ENCODE measurements at places on chromosomes 6 and 20.

DNA sequence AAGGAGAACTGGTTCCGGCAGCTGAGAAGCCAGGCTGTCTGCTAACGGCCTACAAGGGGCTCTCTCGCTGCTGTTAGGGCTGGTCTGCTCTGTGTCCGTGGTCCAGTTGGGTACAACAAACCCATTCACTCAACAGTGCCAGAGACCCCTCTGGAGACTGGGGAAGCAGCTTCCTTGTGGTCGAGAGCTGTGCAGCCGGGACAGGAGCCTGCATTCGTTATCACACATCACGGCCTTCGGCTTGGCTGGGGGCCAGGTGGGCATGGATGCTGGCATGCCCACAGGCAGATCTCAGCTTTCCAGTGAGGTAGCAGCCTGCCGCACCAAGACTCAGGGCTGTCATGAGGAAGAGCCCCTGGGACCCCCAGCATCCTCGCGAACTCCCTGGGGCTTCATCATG lies 124.7 kb downstream of the PREX1 start:
- DNase-seq = no peak

DNA sequence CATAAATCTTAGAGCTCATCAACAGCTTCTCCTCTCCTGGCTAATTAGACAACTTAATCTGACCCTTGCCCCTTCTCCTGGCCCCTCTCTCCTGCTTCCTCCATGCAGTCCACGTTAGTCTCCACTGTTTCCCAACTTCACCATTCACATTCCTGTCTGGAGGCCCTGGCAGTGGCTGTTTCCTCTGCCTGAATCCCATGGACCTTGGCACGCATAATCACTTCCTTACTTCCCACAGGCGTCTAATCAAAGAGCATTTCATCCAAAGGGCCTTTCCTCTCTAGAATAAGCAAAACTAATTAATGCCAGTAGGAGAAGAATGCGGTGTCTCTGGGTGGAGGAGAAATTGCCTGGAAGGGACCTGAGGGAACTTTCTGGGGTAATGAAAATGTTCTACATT lies 16.4 kb upstream of the XRN2 start:
- DNase-seq = no peak

- DNase-seq = no peak
These were observed 31.0 kb upstream of the NTSR1 start for GRCh38 chr20:62677678-62678077.

DNA sequence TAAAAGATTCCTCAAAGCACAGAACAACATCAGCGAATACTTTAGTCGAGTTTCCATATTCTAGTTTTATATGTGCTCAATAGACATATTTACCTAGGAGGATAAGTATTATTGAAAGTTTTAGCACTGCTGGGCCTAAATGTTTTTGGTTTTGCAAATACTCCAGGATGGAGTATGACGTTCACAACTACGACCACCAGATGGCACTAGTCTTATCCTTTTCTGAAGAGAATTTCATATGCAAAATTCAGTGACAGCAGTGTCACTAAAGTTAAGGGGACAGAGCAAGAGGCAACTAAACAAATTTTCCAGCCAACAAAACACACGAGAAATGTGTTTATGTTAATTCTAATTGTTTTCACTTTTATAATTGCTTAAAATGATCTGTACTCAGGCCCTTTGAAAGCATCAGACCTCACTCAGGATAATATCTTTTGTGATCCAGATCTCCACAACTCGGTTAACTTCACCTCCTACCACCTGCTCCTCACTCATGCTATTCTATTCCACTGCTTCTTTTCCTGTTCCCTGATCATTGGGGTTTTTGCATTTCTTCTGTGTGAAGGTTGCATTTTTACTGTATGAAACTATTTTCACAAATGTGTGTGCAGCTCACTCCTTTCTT lies 220.8 kb downstream of the TRDN start:
- DNase-seq = no peak

GRCh38 chr6:79648328-79648727 lies 17.2 kb downstream of the SH3BGRL2 start:
- DNase-seq = no peak

DNA sequence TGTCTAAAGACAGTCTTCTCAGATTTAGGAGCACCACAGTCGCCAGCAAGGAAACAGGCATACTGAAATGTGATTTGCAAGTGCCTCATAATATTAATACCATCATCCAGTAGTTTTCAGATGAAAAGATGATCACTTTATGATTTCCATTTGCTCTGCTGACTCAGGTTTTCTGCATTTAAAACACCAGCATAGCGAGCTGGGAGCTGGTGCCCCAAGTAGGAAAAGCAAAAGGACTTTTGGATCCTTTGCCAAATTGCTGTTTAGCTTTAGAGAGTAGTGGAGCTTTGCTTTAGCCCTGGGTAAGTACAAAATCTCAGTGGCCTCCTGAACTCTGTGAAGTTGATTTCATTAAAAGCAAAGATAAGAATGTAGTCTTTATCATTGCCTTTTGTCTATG lies 78.5 kb downstream of the JAG1 start:
- DNase-seq = no peak

DNA sequence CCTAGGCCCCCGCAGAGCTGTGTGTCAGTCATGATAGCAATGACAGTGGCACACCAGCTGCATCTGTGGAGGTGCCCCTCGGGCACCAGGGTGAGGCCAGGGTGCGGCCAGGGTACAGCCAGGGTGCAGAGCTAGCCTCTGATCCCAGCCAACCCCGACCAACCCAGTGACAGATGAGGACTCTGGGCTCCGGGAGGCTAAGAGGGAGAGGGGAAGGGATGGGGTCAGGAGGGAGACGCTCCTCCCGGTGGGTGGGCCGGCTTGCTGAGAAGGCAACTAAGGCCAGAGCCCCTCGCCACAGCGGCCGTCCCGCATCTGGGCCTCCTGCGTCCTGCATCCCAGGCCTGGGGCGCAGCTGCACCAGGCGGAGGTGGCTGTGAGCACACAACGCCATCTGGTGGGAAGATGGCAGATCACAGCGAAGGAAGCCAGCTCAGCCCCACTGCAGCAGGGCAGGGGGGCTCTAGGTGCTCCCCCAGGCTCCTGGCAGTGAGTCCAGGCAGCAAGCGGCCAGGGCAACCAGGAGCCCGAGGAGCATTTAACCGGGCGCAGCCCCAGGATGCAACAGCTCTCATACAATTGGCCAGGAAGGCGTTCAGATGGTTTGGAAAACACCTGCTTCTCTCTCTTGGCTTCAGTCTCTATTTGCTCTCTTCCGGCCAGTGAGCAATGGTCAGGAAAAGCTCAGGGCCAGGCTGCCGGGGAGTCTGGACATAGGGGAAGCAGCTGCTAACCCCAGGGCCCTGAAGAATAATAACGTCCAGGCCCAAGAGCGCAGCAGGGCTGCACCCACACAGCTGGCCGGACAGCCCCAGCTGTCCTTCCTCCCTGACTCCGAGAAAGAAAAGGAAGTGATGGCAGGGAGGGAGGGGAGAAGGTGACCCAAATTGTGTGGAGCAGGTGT lies 169.4 kb downstream of the TAF4 start:
- peak; percentile 45 for DNase-seq

DNA sequence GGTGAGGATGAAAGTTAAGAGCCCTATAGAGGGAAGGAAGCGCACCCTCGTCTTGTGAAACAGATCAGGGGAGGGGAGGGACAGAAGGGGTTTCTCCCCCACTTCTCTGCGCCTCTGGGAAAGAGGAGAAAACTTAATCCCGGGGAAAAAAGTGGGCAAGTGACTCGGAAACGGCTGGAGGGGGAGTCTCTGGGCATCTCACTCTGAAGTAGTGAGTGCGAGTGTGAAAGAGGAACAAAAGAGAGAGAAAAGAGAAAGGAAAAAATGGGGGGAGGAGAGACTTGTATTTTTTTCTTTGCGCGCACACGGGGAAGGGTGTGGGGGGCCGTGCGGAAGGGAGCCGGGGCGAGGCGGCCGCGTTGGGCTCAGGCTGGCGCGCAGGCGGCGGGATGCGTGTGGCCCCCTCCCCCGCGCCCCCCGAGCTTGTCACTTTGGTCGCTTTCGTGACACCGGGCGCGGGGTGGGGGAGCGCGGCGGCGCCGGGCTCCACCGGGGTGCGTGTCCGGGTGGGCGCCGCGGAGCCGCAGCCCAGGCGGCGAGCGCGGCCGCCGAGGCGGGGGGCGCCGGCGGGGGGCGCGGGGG lies 454 bp downstream of the L3MBTL3 start:
- no peak for DNase-seq

- no peak for DNase-seq
These were observed 156.1 kb upstream of the AGPAT4 start for GRCh38 chr6:161429921-161430490.

DNA sequence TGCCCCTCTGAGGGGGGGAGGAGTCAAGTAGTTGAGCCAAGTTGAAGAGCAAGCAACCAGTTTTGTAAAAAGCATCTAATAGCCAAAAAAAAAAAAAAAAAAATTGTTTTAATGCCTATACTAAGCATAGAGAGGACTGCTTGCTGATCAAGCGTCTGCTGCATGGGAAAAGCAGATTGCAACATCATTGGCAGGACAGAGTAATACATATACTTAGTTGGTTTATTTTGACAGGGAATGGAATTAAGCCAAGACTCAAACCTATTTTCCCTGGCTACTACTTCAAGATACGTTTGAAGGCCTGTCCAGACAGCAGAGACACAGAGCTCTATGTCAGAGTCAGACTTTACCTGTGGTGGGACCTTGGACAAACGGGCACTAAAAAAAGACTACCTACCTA lies 120.5 kb downstream of the RTN4IP1 start:
- DNase-seq = no peak

DNA sequence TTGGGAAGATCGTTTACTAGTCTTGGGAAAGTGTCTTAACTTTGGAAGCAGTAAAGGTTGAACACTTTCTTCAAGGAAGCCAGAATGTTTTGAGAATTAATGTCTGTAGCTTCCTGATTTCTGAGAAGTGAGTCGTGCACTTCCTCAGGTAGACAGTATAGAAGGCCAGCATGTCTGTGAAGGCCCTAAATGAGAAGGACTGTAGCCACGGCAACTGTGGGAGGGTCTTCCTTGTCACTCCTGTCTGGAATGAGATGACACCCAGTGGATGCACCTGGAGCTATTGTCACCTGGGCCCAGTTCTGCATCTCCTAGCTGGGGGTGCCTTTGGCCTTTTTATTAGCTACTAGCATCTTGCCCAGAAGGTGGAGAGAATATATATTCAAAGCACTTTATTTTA lies 8.8 kb downstream of the STX16 start:
- DNase-seq = no peak

GRCh38 chr6:28542440-28543296 lies 17.0 kb downstream of the GPX5 start:
- no peak for DNase-seq

DNA sequence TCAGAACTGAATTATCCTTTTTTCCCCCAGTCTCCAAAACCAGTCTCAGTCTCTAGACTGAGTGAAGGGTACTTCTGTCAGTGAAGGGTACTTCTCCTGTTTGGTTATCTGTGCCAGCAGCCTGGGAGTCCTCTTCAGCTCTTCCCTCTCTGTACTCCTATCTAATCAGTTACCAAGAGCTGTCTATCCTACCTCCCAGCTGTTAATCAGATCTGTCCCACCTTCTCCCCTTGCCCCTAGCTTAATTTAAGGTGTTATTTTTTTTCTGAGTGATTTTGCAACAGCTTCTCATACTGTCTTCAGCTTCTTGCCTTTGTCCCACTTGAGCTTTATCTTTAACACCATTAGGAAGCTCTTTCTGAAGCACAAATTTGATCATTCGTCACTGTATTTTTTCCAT lies 491.9 kb upstream of the SOX4 start:
- no peak for DNase-seq

- no peak for DNase-seq
These were observed 46.4 kb upstream of the CST5 start for GRCh38 chr20:23925789-23926525.

- DNase-seq = no peak
These were observed 106.1 kb downstream of the CDC5L start for GRCh38 chr6:44493593-44493992.

DNA sequence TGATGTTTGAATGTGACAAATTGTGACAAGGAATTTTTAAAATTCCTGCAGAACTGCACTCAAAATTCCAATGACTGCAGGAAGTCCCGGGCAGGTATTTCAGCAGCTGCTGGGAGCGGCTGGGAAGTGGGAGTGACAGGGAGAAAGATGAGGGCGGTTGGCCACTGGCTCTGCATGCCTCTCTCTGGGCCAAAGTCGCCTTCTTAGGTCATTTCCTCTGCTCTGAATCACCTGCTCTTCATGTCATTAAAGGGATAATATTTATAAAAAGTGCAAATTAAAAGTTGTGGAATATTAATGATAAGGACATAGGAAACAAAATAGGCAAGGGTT lies 43.9 kb downstream of the RAMACL start:
- DNase-seq = no peak

- no peak for DNase-seq
These were observed 13.1 kb upstream of the ZSCAN9 start for GRCh38 chr6:28211840-28212509.

- DNase-seq = no peak
These were observed 152.5 kb downstream of the IBTK start for GRCh38 chr6:82095091-82095490.

Measured in GM18507 (cell line).